ENCODE measurements at places on chromosomes 6 and 20. TPM values are rescaled to one million over a fixed set of nuclear protein-coding genes. Genes with fewer than 3 reads are reported as not detected.

GRCh38 chr6:160069459-160069858, 52.2 kb upstream of the SLC22A1 start:
- H3K27ac ChIP-seq = no peak overlapping the region
- H3K4me3 ChIP-seq = no peak overlapping the region
- no peaks in the 10 kb centered on the region for H3K4me1 ChIP-seq
- no peak for DNase-seq
- no peaks in the 10 kb centered on the region for H3K27me3 ChIP-seq

DNA sequence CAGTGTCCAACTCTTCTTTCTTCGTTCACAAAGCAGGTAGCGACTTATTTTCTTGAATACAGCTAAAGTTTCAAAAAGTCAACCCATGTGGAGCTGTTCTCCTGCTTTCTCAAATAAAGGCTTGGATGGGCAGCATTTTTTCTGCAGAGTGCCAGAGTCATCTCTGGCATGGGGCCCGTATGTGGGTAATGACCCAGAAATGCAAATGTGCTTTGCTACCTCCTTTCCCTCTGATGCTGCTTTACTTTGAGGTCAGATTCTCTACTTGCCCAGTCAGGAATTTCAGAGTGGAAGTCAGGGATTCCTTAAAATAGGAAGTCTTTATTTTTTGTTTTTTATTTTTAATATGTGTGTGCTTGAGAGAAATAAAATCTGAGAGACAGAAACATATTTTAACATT, 4.9 kb downstream of the NKAIN2 start:
- peaks cover 4% of the 10 kb centered on the region for H3K4me1 ChIP-seq
- H3K4me3 ChIP-seq = no peak overlapping the region
- no peak for DNase-seq
- H3K27me3 ChIP-seq = peaks cover 19% of the 10 kb centered on the region
- H3K36me3 ChIP-seq = no peaks in the 10 kb centered on the region

DNA sequence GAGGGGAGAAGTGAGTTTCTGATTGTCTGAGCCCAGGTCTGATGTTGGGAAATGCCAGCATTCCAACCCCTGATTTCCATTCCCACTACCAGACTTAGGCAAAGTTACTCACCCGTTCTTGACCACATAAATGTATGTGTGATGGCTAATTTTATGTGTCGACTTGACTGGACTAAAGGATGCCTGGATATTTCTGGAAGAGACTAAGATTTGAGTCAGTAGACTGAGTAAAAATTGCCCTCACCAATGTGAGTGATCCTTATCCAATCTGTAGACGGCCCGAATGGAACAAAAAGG, 95.8 kb upstream of the TAB2 start:
- peaks cover 13% of the 10 kb centered on the region for H3K27me3 ChIP-seq
- H3K36me3 ChIP-seq = no peaks in the 10 kb centered on the region
- no peaks in the 10 kb centered on the region for H3K4me1 ChIP-seq
- H3K27ac ChIP-seq = no peak overlapping the region
- no peak overlapping the region for H3K4me3 ChIP-seq
- DNase-seq = no peak

DNA sequence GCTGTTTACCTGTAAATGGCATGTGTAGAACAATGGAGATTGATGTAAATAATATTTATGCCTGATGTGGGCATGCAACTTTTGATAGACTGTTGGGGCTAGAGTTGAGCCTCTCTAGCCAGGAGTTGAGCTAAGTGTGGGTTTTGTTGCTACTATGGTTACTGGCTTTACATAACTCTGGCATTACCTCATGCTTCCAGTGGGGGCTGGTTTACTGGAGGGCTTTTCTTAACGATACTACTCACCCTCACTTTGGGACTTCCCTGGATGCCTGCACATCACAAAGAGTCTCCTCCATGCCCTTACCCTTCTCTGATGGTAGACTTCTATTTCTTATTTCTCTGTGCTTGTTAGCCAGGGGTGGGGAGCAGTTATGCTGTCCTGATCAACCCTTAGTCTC, 524.6 kb upstream of the CDH4 start:
- H3K4me1 ChIP-seq = no peaks in the 10 kb centered on the region
- no peaks in the 10 kb centered on the region for H3K36me3 ChIP-seq
- no peaks in the 10 kb centered on the region for H3K27me3 ChIP-seq

DNA sequence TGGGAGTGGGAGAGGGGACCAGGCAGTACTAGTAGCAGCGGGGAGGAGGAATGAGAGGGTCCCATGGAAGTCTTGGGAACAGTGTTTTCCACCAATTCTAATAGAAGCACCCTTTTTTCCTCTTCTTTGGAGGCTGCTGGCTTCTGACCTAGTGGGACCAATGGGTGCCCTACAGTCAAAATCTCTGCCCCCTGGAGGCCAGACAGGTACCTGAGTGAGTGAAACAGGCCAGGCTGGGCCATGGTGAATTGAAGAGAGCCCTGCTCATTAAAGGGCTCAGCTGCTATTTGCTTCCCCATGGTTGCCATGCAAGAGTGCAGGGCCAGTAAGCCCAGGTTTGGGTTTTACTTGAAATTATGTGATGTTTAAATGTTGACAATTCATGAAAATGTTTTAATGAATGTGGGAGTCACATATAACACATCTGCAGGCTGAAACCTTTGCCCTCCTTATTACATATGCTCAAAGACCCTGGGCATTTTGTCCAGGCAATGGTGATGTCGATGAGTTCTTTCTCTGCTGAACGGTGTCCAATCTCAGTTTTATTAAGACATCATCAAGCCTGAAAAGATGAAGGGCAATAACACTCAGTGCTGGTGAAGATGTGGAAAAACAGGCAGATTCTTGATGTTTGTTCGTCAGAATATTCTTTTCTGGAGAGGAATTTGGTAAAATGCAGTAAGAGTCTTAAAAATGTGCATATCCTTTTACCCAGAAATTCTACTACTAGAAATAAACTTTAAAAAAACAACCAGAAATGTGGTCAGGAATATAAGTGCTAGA, 42.3 kb upstream of the OCSTAMP start:
- no peaks in the 10 kb centered on the region for H3K4me1 ChIP-seq
- no peak for DNase-seq
- H3K27ac ChIP-seq = no peak overlapping the region

- H3K4me3 ChIP-seq = no peak overlapping the region
- DNase-seq = peak; percentile 78
- peaks cover 2% of the 10 kb centered on the region for H3K4me1 ChIP-seq
Observed at GRCh38 chr6:142187209-142187608, 40.1 kb downstream of the VTA1 start.

DNA sequence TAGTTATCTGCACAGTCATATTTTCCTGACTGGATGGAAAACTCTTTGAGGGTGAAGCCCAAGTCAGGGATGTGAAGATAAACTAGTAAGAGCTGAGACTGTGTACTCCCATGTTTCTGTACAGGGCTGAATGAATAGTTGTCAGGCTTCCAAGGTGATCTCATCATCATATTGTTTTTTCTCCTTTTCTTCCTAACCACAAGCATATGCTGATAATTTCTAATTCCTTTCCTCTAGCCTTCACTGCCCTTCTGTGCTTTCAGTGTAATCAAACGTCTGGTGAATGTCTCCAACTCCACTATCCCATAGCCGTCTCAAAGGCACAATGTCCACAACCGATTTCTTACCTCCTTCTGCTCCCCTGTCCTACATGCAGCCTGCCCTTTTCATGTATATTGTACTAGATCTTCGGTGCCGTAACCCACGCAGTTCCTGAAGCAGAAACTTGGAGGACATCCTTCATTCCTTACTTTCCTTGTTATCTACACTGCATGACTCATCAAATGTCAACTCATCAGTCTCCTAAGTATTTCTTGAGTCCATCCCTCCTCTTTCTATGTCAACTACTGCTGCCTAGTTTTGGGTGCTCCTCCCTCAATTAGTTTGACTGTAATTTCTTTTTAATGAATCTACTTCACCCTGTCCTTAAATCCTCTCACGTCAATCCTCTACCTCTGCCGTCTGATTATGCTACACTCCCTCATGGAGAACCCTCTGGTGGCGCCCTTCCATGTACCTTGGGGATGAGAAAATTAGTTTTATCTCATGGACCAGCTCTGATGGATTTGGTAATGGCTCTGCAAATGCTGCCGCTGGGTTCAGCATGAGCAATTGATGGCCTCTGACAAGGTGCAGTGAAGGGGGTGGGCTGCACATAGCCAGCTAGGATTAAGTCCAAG, 21.9 kb downstream of the NCOA7 start:
- no peaks in the 10 kb centered on the region for H3K27me3 ChIP-seq
- peaks cover 2% of the 10 kb centered on the region for H3K36me3 ChIP-seq
- H3K4me3 ChIP-seq = peak overlapping the region; percentile 31
- peaks cover 46% of the 10 kb centered on the region for H3K4me1 ChIP-seq
- H3K27ac ChIP-seq = peak overlapping the region; percentile 94
- DNase-seq = peak; percentile 98

DNA sequence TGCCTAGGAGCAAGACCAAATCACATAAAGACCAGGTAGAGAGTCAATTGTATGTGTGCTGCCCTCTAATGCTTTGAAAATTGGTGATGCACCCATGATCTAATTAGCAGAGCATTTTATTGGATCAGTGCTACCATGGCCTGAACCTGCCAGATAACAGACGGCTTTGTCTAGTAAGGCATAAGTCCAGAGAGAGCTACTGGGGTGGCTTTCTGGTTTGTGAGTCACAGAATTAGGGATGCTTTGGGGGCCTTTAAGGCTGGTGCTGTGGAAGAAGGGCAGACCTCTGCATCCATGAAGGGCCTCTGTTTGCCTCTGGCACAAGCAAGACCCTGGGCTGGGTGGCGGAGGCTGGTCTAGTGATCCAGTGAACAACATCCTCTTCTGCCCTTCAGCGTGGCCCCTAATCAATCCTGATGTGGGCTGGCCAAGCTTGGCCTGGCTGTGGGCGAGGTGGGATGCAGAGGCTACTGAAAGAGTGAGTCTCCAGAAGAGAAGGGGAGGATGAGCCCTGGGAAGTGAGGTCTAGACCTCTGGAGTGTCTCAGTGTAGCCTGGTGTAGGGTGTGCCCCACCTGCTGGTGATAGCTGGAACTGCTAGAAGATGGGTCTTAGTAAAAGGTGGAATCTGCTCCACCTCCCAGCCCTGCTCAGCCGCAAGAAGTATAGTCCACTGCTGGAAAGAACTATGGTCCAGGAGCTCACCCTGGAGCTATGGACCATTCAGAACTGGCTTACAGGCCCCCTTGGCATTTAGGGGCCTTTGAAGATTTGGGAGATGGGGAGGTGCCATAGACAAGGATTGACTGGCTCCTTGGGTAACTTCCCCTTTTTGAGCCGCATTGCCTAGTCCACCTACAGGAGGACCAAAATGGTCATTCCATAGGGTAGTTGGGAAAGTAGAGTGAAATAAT, 36.7 kb upstream of the AAR2 start:
- H3K4me3 ChIP-seq = no peak overlapping the region
- no peak overlapping the region for H3K27ac ChIP-seq
- no peaks in the 10 kb centered on the region for H3K4me1 ChIP-seq
- DNase-seq = peak; percentile 66
- no peaks in the 10 kb centered on the region for H3K36me3 ChIP-seq

GRCh38 chr20:31859998-31860380, 10.3 kb downstream of the DUSP15 start:
- H3K4me1 ChIP-seq = no peaks in the 10 kb centered on the region
- no peak overlapping the region for H3K4me3 ChIP-seq
- H3K27me3 ChIP-seq = peaks cover 24% of the 10 kb centered on the region
- DNase-seq = no peak
- H3K27ac ChIP-seq = no peak overlapping the region
- H3K36me3 ChIP-seq = no peaks in the 10 kb centered on the region

DNA sequence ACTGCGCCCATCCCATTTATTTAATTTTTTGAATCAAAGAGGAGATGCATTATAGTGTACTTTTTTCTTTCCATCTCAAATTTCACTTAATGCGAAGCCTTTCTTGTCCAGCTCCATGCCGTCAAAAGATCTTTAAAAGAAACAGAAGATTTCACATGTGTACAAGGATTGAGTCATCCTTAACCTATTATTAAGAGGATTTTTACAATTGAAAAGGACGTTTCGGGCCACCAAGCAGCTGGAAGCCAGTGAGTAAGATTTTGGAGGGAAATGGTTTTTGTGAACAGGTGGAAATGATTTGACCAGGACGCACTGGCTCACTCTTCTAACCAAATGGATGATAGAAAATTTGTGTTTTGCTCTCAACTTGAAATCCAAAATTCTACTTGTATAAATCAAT, 15.1 kb upstream of the CCDC170 start:
- DNase-seq = no peak
- peaks cover 14% of the 10 kb centered on the region for H3K4me1 ChIP-seq
- no peak overlapping the region for H3K4me3 ChIP-seq
- no peaks in the 10 kb centered on the region for H3K27me3 ChIP-seq
- no peak overlapping the region for H3K27ac ChIP-seq
- H3K36me3 ChIP-seq = no peaks in the 10 kb centered on the region

- no peaks in the 10 kb centered on the region for H3K27me3 ChIP-seq
- H3K36me3 ChIP-seq = no peaks in the 10 kb centered on the region
- H3K4me3 ChIP-seq = no peak overlapping the region
- peak; percentile 90 for DNase-seq
Observed at GRCh38 chr6:2855061-2855519, 13.4 kb upstream of the SERPINB1 start.

DNA sequence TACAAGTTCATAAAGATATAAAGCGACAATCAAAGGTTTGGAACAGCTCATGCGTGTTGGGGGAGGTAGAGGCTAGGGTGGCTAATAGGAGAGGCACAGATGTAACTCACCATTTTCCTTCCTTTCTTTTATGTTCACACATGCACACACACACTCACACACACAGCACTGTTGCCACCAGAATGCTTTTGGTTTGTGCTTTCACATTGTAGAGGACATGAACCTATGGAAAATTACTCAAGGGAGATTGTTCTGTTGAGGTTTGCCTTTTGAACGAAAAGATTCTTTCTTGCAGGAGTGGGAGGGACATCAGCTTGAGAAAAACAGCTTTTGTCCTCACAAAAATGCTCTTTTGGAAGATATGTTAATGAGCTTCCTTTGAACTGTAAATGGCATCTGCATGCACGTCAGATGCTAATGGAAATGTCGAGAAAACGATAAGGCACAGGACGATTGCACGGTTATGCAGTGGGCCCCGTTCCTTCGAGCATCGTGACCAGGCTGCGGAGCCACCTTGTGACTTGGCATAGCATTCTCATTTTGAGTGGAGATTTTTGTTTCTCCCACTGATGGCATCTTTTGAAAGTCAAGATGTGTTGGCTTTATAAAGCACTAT, 724.1 kb downstream of the KIF16B start:
- H3K27me3 ChIP-seq = no peaks in the 10 kb centered on the region
- no peaks in the 10 kb centered on the region for H3K4me1 ChIP-seq
- no peak for DNase-seq
- no peak overlapping the region for H3K4me3 ChIP-seq
- no peaks in the 10 kb centered on the region for H3K36me3 ChIP-seq

DNA sequence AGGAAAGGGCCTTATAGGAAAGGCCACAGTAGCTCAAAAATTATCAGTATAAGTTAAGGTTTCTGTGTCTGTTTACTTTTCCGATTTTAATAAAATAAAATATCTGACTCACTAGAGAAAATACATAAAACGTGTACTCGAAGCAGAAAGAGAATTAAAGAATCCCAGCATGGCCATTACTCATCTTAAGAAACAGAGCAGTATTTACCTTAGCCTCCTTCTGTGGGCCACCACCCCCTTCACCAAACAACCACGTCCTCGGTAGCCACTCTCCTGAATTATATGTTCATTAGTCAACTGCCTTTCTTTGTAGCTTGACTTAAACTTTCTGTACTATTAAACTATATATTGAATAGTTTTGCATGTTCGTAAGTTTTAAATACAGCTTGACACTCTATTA, 72.2 kb upstream of the SPTLC3 start:
- DNase-seq = no peak
- no peak overlapping the region for H3K27ac ChIP-seq
- H3K27me3 ChIP-seq = no peaks in the 10 kb centered on the region
- no peaks in the 10 kb centered on the region for H3K36me3 ChIP-seq
- H3K4me1 ChIP-seq = peaks cover 6% of the 10 kb centered on the region

The TPBG gene
- polyA plus RNA-seq = 7.5 TPM

The C6orf132 gene
- 0.54 TPM for polyA plus RNA-seq

The CUL7 gene
- polyA plus RNA-seq = 35.4 TPM

The PRDM13 gene
- polyA plus RNA-seq = not detected

Data from endothelial cell of umbilical vein (primary cell).